ENCODE measurements at places on chromosomes 2 and 18. TPM values are rescaled to one million over a fixed set of nuclear protein-coding genes. Genes with fewer than 3 reads are reported as not detected.

IAH1 gene
- 88.5 TPM for polyA plus RNA-seq

NETO1 gene
- polyA plus RNA-seq, result not detected

SLC14A1 gene
- polyA plus RNA-seq, result 3.8 TPM

PAX8 gene
- not detected for polyA plus RNA-seq

CYP26B1 gene
- not detected for polyA plus RNA-seq

Data from immature natural killer cell (primary cell).